ENCODE measurements at places on chromosomes 5 and 9.

- DNase-seq = peak; percentile 14
Observed at GRCh38 chr5:7078901-7079300, 317.0 kb upstream of the ADCY2 start.

DNA sequence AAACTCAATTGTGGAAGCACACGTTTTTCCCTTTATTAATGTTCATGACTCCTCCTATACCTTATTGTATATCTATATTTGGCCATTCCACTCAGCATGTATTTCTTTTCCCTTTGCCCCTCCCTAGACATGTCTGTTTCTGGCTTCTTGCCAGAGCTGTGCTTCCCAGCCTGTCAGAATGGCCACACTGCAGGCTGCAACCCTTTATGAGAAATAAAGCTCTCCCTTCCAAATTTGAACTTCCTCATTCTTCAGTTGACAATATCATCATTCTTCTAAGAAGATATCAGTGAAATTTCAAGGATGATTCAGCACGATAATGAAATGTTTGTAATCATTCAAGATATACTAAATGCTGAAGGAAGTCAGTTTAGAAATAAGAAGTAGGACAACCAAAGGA, 107.6 kb upstream of the PRSS3 start:
- no peak for DNase-seq

DNA sequence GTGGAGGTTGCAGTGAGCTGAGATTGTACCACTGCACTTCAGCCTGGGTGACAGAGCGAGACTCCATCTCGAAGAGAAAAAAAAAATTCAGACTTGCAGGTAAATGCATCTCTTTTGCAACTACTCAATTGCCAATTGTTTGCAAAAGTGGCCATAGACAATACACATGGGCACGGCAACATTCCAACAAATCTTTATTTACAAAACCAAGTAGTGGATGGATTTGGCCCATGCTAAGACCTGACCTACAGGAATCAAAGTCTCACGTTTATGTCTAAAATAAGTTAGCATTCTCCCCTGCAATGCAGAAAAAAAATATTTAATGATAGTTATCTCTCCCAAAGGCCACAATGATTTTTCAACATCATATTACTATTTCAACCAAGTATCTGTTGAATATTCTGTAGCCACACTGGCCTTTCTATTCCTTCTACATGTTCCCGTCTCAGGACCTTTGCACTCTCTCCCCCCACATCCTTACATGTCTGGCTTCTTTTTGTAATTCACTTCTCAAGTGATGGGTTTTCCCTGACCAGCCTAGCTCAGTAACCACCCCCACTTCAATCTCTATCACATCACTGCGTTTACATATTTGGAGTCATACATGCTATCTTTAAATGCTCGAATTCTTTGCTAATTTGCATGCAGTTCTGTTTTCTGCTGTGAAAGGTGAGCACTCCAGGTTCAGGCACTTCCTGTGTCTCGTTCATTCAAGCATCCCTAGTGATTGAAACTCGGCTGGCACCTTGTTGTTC, 54.2 kb downstream of the FNBP1 start:
- no peak for DNase-seq

DNA sequence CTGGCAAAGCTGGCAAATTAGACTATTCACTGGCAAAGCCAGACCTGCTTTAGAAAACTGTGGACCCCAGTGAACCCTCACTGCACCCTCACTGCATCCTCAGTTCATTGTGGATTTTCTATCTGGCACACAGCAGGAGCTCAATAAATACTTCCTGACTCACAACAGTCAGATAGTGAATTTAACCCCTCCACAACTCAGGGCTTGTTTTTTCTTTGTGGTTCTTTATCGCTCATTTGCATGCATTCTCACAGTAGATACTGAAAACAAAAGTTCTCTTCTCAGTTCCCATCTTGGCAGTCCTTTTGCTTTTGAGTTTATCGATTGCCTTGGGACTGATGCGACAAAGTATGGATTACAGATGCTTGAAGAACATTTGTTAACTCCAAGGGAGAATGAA, 99.8 kb downstream of the ACTL7B start:
- DNase-seq = no peak

GRCh38 chr5:95984287-95984938, 22.8 kb upstream of the ELL2 start:
- DNase-seq = no peak

DNA sequence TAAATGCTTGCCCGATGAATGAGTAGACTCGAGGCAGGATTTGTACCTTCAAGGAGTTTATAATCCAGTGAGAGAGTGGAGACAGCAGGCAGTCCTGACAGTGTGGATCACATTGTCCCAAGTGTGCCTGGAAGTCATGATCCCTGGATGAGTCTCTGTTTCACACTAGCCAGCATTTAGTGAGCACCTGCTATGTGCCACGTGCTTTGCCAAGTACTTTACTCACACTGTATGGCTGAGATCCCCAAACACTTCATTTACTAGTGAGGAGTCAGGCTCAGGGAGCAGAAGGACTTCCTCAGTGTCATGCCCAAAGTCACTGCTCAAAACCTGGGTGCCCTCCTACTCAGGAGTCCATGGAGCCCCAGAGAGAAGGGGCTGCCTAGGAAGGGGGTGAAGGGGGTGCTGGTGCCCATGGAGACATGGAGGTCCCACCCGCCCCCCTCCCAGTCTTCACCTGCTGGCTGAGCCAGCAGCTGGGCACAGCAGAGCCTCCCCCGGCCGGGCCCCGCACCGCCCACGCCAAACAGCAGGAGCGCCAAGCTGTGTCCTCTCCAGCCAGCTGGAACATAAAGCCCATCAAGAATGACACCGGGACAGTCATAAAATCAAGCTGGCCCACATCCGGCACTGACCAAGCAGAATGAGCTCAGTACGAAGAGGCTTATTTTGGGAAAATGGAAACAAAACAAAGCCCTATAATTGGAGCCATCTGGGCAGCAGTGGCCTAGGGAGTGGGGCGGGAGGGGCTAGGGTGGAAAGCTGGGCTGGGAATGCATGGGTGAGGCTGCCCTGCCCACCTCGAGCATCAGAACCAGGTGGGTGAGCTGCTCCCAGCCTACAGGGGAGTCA, 10.6 kb downstream of the LAMC3 start:
- DNase-seq = peak; percentile 91

All from renal pelvis (tissue), 12 donors.